ENCODE measurements at places on chromosomes 13 and 19. TPM values are rescaled to one million over a fixed set of nuclear protein-coding genes. Genes with fewer than 3 reads are reported as not detected.

GRCh38 chr13:51349016-51349415, 9.5 kb downstream of the SERPINE3 start:
- no peak for DNase-seq

DNA sequence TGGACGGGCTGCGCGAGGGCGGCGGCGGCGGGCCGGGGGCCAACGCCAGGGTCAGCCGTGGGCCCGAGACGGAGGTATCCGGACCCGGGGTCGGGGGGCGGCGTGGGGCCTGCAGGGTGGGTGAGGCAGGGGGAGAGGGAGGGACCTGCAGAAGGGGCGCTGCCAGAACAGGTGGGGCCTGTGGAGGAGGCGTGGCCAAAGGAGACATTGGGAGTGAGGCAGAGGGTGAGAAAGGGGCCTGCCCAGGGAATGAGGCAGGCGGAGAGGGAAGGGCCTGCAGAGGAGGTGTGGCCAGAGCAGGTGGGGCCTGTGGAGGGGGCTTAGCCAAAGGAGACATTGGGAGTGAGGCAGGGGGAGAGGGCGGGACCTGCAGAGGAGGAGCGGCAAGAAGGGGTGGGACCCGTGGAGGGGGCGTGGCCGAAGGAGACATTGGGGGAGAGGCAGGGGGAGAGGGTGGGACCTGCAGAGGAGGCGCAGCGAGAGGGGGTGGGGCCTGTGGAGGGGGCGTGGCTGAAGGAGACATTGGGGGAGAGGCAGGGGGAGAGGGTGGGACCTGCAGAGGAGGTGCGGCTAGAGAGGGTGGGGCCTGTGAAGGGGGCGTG, 4.2 kb downstream of the PRR36 start:
- DNase-seq: peak; percentile 70

DNA sequence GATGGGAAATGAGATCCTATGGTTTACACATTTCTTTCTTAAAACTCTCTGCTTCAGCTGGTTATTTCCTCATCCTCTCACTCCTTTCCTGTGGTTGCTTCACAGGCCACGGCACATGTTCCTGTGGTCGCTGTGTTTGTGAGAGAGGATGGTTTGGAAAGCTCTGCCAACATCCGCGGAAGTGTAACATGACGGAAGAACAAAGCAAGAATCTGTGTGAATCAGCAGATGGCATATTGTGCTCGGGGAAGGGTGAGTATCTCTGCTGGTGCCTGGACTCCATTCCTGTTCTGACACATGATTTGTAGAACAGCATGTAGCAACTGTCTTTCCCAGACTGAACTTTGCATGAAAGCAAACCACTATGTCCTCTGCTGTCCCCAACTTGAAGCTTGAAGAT, 254.2 kb downstream of the ITGBL1 start:
- DNase-seq: no peak

- DNase-seq: no peak
These were observed 17.0 kb downstream of the RXFP2 start for GRCh38 chr13:31756346-31756745.

GRCh38 chr19:43354305-43354627, 780 bp downstream of the CD177 start:
- DNase-seq: peak; percentile 11

- no peak for DNase-seq
These were observed 192.9 kb downstream of the DCT start for GRCh38 chr13:94286581-94286980.

DNA sequence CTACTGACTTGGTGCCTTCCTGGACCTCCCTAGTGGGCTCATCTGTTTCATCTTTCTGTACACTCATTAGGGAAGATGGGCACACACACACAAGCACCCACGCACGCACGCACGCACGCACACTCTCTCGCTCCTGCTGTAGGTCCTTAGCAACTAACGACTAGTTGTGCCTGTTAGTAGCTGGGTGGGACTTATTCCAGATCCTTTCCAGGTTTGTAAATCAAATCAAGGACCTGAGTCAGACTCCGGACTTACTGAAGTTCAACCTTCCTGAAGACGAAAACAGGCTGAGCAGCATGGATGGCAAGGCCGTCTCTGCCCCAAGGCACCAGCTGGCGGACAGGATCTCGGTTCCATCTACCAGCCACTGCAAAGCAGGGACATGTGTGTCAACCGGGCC, 76.2 kb downstream of the SLC15A1 start:
- no peak for DNase-seq

GRCh38 chr19:5914946-5915781, 1.1 kb downstream of the CAPS start:
- no peak for DNase-seq

DNA sequence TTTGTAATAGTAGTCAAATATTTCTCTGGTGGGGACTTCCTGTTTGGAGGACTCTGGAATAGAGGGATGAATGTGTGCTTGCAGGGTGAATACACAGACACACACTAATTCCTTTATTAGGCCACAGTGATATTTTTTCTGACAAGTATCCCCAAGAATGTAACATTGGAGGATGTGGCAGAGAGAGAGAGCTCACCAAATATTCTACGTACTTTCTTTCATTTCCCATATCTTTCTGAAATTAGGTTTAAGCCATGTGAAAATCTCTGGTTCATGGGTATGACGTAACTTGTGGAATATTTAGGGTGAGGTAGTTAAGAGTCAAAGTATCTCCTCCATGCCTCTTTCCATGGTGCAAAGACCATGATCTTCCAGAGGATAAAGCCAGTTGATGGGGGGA, 463.4 kb downstream of the DIAPH3 start:
- no peak for DNase-seq

DNA sequence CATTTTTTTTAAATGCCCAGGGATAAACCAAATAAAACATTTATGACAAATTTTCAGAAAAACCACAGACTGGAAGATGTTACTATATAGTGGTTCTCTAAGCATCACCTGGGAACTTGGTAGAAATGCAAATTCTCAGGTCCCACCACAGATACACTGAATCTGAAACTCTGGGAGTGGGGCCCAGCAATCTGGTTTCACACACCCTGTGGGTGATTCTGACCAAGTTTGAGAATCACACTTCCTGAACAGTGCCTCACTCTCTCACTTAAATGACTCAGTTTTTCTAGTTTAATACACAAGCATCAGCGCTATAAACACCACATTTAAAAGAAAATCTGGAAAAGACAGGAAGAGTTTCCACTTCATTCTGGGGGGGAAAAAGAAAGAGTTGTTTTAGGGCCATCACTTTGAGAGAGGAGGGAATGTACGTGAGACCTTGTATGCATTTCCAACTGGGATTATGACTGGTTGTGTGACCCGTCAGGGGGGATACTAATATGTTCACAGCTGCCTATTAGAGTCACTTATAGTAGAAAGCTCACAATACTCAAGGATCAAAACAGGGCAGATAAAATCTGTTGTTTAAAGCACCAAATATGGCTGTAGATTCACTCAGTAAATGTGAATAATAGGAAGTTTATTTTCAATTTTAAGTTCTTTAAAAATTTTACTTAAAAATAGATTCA, 567.7 kb downstream of the GPC6 start:
- DNase-seq: no peak

DNA sequence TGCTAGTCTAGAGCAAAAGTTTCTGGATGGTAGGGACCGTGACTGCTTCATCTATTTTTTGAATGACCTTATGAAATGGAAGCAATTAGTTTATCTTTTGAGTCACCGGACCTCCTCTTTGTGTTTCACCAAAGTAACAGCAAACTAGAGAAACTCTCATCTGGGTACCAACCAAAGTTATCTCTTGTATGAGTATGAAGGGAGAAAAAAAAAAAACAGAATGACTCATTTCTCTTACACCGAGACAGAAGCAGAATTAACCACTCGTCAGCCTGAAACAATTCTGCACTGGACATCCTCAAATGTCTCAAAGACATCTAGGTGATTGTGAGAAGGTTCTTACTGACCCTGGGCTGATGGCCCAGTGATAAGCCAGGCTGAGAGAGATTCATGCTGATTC, 18.3 kb downstream of the ZNF100 start:
- no peak for DNase-seq

- no peak for DNase-seq
These were observed 27.0 kb upstream of the METTL21C start for GRCh38 chr13:102721800-102722231.

DNA sequence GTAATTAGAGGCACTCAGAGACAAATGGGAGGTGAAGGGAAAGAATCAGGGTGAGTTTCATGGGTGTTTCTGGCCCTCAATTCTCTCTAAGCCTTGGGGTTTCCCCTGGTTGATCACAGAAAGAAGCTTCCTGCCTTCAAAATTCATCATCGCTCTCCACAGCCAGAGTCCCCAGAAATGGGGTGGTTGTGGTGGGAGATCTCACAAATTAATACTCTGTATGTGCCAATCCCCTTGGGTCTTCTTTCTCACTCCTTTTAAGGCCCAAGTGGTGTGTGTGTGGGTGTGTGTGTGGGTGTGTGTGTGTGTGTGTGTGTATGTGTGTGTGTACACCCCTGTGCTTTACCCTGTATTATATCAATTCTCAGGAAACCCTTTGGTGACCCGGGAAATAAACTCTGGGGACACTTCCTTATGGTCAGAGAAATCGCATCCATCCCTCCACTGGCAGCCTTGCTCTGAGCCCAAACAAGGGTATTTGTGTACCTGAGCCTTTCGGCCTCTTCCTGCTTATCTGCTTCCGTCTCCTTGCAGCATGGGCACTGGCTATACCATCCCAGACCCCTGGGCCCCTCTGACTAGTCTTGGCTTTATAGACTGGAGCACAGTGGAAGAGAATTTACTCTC, 2.8 kb upstream of the FCGBP start:
- no peak for DNase-seq

DNA sequence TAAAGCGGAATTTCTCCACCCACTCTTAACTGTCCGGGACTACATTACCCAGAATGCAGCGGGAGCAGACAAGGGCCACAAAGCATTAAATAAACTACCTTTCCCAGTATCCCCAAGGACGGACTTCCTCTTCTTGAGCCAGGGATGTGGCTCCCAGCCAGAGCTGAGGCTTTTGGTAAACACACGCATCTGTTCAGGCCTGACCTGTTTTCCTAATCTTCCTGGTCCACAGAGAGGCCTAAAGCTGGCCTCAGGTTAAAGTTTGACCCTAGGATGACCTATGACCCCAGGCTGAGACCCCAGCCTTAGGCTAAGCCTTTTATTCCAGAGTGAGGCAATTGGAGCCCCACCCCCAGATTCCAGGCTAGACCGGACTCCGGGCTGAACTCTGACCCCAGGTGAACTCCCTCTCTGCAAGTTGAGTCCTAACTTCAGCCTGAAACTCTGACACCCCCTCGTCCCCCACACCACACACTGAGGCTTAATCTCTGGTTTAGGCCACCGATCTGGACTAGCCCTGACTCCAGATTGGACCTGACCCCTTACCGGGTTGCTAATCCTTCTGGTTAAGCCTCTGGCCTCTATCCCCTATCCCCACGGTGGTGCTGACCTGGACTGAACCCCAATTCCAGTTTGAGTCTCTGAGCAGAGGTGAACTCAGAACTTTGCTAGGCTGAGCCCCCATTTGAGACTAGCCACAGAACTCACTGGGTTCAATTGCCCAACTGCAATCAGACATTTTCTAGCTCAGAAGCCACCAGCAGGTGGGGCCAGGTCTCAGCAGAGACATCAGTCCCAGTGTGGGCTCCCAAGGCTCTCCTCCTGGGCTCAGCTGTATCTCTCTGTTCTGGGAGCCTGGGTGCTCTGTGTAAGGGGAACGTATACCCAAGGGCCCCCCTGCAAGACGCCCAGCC, 750 bp upstream of the GPR108 start:
- peak; percentile 32 for DNase-seq

DNA sequence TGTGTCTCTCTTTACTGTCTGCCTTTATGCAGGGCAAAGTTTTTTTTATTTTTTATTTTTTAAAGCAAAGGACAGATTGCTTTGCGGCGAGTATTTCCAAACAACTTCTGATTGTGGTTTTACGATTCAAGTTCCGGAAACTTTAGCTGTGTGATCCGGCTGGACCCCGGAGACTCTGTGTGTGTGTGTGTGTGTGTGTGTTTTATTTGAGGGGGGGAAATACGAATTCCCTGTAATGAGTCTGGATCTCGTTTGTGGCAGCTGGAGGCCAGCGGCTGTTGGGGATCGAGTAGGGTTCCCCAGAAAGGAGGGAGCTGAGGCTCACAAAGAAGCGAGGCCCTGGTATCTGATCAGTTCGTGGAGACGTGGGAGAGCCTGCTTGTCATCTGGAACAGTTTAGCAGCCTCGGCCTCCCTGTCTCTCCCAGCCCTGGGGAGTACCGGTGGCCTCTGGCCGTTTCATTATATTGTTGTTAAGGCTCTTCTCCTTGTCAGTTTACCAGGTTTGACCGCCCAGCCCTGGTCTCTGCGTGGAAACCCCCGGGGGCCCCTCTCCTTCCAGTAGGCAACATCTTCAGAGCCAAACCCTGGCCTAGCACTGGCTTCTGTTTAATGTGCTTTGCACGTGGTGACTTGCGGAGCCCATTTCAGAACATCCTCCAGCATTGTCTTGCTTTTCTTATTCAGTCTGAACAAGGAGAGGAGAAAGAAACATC, 1.3 kb downstream of the FARP1 start:
- DNase-seq: no peak

DNA sequence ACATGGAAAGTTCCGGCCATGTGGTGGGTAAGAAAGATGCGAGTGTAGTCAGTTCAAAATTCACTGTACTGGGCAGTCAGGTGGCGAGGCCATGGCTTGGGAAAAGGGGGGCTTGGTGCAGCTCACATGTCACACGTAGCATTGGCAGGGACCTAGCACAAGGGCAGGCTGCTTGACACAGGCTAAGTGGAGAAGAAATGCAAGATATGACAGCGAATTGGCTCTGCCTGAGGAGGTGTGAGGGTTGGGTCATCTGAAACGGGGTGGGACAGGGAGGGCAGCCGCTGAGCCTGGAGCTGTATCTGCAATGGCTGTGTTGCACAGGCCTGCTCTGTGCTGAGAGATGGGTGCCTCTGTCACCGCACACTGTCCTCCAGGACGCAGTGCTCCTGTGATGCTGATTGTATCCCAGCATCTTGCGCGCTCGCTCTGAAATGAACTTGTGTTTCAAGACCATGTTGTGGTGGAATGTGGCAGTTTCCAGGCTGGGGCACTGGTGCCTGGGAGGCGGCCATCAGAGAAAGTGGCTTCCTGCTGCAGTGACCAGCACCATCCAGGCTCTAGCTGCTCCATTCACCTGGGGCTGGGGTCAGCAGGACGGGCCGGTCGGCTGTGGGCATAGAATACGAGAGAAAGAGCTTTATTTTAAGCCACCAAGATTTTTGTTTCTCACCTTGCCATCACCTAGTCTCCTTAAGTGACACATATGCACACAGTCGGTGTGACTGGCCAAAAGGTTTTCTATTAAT, 70.3 kb downstream of the TEX29 start:
- no peak for DNase-seq

DNA sequence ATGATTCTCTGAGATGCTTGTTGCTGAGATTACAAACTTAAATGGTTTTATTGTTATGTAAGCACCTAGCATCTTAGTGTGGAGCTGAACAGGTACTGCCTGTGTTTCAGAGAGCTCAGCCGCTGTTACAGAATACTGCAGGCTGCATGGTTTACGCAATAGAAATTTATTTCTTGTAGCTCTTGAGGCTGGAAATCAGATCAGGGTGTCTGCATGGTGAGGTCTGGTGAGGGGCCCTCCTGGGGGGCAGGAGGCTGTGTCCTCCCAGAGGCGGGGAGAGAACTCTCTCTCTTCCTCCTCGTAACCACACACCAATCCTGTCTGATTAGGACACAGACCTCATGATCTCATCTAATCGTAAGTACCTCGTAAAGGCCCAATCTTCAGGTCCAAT, 13.1 kb downstream of the ATP11A start:
- no peak for DNase-seq

- DNase-seq: no peak
These were observed 45.6 kb downstream of the LHFPL6 start for GRCh38 chr13:39557285-39557955.

MYPOP gene
- 7.6 TPM for total RNA-seq

ZNF71 gene
- 0.13 TPM for total RNA-seq

FFAR2 gene
- not detected for total RNA-seq

C1QTNF9B gene
- 0.38 TPM for total RNA-seq

ZNF850 gene
- 8.6 TPM for total RNA-seq

RASL11A gene
- total RNA-seq: 1.5 TPM
